ENCODE measurements at places on chromosomes 1 and 21.

- no peak for DNase-seq
These were observed 60.6 kb upstream of the ETV3 start for GRCh38 chr1:157198619-157199420.

GRCh38 chr1:103416681-103417286 lies 108.7 kb upstream of the RNPC3 start:
- no peak for DNase-seq

DNA sequence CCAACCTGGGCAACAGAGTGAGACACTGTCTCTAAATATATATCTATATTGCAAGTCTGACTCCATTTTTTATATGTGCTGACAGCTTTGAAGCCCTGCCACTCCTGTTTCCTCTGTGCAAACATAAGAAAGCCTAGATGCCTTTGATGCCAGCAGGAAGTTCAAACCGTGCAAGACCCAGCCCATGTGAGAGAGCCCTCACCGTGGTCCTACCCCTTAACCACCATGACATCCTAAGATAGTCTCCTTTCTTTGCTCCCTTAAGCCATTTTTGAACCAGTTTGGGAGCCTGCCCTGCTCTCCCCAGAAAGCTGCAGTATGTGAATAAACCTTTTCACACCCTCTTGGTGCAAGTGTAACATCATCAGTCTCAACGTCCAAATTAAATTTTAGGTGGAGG lies 3.7 kb upstream of the DIPK1A start:
- DNase-seq, result no peak

GRCh38 chr1:44015206-44015605 lies 16.1 kb downstream of the SLC6A9 start:
- DNase-seq, result no peak

GRCh38 chr1:218048828-218049420 lies 236.2 kb upstream of the RRP15 start:
- DNase-seq, result no peak

- DNase-seq, result no peak
These were observed 94.3 kb downstream of the RNF220 start for GRCh38 chr1:44499306-44499705.

DNA sequence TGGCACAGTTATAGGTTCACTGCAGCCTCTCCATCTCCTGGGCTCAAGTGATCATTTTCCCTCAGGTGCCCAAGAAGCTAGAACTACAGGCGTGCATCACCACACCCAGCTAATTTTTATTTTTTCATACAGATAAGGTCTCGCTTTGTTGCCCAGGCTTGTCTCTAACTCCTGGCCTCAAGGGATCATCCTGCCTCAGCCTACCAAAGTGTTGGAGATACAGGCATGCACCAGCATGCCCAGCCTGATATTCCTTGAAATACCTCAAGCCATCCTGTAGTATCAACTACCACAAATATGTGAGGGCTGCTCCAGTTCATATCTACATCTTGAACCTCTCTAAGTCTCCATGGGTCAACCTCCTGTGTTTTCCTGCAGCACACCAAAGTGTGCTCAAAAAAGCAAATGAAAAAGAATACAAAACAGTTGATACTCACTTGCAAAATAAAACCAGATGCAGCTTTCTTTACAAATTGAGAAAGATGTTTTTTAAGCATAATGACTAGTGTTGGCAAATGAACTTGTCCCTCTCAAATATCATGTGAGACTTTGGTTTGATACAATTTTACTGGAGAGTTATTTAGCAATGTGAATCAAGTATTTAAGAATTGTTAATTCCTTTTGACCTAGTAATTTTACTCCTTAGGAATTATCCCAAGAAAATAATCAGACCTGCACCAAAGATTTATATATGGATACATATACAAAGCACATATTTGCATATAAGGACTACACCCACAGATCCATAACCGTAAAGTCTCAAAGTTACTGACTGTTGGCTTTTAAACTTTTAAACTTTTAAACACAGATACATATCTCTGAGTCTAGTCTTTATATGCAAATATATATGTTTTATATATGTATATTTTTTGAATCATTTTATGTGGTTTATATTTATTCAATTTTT lies 197.7 kb downstream of the NRIP1 start:
- DNase-seq, result no peak

- no peak for DNase-seq
These were observed 22.4 kb upstream of the BCAR3 start for GRCh38 chr1:93704052-93704451.
